ENCODE measurements at places on chromosomes 12 and 14.
A peak's percentile ranks its signal among the peaks of the same experiment; 100 is the strongest.

- no peak for DNase-seq
Observed at GRCh38 chr14:43116341-43116740, 1390.7 kb downstream of the FSCB start.

DNA sequence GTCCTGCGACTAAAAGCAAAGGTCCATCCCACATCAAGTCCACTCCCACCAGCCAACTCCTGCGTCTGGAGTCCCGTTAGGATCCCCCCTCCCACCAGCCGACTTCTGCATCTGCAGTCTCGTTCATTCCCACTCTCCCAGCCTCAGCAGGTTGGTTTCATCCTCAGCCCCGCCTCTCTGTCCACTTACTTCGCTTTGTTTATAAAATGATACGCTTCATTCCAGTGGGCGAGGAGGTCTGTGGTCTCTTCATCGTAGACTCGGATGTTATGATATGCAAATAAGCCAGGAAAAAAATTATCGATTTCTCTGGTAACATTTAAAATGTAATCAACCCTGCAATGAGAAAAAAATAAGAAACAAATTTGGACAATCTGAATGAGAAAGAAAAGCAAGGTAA, 56.8 kb downstream of the SSH1 start:
- no peak for DNase-seq

- no peak for DNase-seq
Observed at GRCh38 chr12:106907411-106907810, 48.3 kb upstream of the TMEM263 start.

DNA sequence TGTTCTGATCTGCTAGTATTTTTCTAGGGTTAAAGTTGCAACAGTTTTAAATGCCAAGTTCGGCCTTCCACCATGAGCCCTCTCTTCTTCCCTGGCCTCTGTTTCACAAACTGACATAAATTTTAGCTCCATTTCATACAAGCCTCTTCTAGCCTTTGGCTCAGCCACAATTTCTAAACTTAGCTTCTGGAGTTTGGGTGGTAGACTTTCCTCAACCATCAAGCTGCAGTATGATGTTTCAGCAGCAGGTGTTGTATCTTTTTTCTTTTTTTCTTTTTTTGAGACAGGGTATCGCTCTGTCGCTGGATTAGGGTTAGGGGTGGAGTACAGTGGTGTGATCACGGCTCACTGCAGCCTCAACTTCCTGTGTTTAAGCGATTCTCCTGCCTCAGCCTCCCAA, 29.4 kb downstream of the SETD3 start:
- DNase-seq: no peak

DNA sequence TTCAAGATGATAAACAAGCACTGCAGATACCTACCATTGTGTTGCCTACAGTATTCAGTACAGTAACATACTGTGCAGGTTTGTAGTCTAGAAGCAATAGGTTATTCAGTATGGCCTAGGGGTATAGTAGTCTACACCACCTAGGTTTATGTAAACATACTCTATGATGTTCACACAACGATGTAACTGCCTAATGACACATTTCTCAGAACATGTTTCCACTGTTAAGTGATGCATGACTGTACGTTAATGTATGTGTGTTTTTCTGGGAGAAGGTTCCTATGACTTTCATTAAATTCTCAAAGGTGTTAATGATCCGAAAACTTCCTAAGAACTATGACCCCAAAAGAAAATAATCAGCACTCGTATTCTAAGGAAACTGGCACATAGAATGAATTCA, 20.9 kb upstream of the CALM1 start:
- DNase-seq: peak; percentile 43

- DNase-seq: no peak
Observed at GRCh38 chr12:112368856-112369255, 13.4 kb downstream of the HECTD4 start.

- no peak for DNase-seq
Observed at GRCh38 chr12:53532021-53532420, 24.7 kb upstream of the NPFF start.

DNA sequence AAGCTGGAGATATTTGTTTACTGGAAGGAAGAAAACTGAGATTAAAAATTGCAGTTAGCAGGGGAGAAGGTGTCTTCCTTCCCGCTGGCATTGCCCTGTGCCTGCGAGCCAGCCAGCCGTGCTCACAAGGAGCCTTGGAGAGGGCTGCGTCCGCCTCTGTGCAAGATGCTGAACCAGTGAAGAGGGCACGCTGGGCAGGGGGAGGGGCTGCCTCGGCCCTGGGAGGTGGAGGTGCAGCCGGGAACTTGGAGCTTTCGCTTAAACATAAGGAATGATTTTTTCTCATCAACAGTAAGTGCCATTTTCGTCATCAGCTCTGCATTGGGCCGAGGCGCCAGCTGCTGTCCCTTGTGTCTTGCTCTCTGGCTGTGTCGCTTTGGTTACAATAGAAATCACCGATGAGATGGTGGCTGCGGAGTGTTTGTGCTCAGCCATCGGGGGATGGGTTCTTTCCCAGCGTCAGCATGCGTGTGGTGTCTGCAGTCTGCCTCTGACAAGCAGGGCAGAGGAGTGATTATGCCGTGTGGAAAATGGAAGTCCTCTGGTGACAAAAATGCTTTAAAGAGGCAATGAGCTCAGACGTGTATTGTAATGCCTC, 97.3 kb downstream of the ESR2 start:
- peak; percentile 10 for DNase-seq

GRCh38 chr14:22997676-22998323, 12.1 kb downstream of the C14orf93 start:
- no peak for DNase-seq

- DNase-seq: no peak
Observed at GRCh38 chr12:56029666-56030293, 8.9 kb downstream of the IKZF4 start.

- DNase-seq: no peak
Observed at GRCh38 chr14:64761441-64762043, 57.3 kb downstream of the PLEKHG3 start.

DNA sequence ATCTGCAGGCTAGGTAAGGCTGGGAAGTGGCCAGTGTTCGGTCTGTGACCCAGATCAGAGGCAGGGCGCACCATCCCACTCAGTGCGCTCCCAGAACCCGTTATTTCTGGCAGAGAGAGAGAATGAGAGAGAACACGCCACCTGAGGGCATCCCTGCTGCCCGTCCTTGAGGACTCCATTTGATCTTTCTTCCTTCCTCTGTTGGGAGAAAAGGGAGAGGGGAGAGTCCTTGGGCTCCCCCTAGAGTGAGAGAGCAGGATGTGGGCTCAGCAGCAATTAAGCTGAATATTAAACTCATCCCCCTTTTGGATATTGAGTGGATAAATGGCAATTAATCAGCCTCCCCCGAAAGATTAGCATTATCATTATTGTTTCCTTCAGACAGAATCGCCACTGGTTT, 70.6 kb downstream of the IFT43 start:
- no peak for DNase-seq

DNA sequence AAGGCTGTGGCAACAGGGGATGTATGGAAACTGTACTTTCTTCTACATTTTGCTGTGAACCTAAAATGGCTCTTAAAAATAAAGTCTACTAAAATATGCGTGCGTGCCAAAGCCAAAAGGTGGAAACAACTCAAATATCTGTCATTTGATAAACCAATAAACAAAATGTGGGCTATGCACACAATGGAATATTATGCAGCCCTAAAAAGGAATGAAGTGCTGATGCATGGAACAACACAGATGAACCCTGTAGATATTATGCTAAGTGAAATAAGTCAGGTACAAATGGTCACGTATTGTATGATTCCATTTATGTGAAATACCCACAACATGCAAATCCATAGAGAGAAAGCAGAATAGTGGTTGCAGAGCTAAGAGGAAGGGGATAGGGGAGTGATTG, 8.0 kb downstream of the CACNA2D4 start:
- no peak for DNase-seq

- DNase-seq: no peak
Observed at GRCh38 chr12:118259079-118259478, 113.6 kb downstream of the TAOK3 start.

GRCh38 chr14:34258318-34258717, 203.7 kb downstream of the SPTSSA start:
- no peak for DNase-seq

DNA sequence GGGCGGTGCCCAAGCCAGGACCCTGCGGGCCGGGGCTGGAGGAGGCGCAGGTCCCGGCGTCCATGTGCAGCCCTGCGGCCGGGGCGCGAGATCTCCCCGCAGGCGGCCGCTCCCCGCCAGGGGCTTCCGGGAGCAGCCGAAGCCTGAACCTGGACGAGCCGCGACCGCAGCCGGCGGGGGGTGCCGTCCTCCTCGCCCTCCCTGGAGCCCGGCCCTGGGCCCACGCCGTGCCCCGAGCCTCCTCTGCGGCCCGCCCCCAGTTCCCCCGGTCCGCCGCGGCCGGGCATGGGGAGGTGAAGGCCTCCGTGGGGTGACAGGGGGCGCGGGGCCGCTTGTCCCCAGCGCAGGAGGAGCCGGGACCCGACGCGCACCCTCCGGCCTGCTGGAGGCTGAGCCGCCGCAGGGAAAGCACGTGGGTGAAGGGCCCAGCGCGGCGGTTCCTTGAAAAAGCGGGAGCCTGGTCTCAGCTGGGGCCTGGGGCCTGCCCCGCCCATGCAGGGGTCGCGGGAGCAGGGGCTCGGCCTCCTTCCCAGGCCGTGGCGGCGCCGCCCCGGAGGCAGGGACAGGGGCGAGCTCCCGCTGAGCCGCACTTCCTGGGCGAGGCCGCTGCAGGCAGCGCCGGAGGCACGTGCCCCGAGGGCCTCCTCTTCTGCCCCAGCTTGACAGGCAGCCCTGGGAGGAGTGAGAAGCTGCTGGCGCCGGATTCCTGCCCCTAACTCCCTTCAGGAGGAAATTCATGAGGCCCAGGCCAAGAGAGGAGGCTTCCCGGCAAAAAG, 55.6 kb upstream of the PPP2R5C start:
- DNase-seq: no peak

GRCh38 chr12:12467688-12468261, 94.9 kb downstream of the DUSP16 start:
- no peak for DNase-seq

DNA sequence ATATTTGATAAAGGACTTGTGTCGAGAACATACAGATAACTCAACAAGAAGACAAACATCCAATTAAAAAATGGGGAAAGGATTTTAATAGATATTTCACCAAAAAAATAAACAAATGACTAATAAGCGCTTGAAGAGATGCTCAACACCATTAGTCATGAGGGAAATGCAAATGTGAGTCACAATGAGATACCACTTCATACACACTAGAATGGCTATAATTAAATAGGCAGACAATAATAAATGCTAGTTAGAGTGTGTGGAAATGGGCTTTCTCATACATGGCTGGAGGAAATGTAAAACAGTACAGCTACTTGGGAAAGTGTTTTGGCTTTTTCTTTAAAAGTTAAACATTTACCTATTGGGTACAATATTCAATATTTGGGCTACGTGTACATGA, 34.8 kb downstream of the DLK1 start:
- peak; percentile 13 for DNase-seq

GRCh38 chr12:117141097-117141898, 42.1 kb upstream of the TESC start:
- peak; percentile 4 for DNase-seq

GRCh38 chr12:48447755-48448154, 24.6 kb upstream of the ANP32D start:
- no peak for DNase-seq

- no peak for DNase-seq
Observed at GRCh38 chr14:71236487-71236886, 329.2 kb downstream of the PCNX1 start.

- DNase-seq: no peak
Observed at GRCh38 chr14:97077687-97078086, 280.5 kb downstream of the VRK1 start.

- DNase-seq: no peak
Observed at GRCh38 chr14:20857630-20858261, 33.4 kb upstream of the RNASE3 start.

DNA sequence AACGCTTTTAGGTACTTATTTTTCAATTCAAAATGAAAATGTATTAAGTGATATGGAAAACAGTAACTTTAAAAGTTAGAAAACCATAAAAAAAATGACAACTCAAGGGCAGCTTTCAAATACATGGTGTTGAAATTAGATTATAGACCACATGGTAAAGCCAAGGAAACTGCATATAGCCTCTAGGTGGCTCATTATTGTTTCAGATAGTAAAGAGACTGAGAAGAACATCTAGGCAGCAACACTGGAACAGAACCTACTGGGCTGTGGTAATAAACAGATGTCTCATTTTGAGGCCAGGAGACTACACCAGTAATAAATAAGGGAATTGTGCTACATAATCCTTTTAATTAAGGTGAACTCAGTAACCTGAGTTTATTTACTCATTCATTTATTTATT, 13.0 kb downstream of the FBXO33 start:
- no peak for DNase-seq

DNA sequence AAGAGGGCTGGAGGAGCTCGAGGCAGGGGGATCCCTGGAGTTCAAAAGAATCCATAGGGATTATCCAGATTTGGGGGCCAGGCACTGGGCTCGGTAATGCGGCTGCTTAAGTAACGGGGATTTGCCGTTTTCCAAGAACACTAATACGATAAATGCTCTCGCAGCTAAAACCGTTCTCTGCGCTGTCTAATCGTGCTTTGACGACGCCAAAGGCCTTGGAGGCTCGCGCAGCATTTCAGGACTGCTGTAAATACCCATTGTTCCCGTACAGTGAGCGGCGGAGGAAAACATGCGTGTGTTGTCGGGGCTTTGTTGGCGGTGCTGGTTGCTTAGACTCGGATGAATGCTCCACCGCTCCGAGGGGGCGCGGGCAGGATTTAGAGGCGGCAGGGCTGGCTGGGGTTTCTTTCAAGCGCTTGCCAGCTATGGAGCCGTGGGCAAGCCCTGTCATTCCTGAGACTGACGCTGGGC, 26.2 kb downstream of the DIO3 start:
- no peak for DNase-seq

DNA sequence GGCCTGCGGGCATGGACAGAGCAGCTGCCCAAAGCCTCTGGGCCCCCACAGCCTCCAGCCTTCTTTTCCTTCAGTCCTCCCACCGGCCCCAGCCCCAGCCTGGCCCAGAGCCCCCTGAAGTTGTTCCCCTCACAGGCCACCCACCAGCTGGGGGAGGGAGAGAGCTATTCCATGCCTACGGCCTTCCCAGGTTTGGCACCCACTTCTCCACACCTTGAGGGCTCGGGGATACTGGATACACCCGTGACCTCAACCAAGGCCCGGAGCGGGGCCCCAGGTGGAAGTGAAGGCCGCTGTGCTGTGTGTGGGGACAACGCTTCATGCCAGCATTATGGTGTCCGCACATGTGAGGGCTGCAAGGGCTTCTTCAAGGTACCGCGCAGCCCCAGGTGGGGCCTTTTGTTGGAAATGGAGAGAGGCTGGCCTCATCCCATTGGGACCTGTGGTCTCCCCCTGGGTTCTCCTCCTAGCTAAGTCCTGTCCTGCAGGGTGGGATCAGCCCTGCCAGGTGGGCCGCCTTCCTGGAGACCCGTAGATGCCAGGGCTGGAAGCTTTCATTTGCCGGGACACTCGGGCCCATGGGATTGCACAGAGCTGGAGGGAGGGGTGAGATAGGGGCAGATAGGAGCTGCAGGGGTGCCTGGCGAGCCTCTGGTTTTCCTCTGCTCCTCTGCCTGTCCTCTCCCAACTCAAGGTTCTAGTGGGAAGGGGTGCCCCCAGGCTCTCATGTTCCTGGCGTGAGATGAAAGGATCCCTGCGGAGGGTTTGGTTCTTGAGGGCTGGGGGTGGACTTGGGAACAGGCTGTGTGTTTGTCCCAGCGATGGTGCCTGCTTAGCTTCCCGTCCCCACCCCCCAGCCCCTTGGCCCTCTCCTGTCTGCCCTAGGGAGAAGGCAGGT, 3.8 kb downstream of the NR4A1 start:
- no peak for DNase-seq
